PC-9 (cell line): ENCODE measurements at places on chromosomes 16 and 17. TPM values are rescaled to one million over a fixed set of nuclear protein-coding genes. Genes with fewer than 3 reads are reported as not detected.

TMEM88 gene
- total RNA-seq, result 3.1 and 3.4 TPM in 2 replicates

KRTAP9-4 gene
- not detected in 2 replicates for total RNA-seq

GRCh38 chr17:40089077-40089895 lies 11.1 kb downstream of the NR1D1 start:
- H3K4me3 ChIP-seq, result no peak overlapping the region
- H3K4me1 ChIP-seq, result no peaks in the 10 kb centered on the region
- DNase-seq, result no peak
- no peaks in the 10 kb centered on the region for H3K36me3 ChIP-seq
- no peak overlapping the region for H3K27ac ChIP-seq

- no peaks in the 10 kb centered on the region for H3K4me1 ChIP-seq
- no peaks in the 10 kb centered on the region for H3K36me3 ChIP-seq
- H3K4me3 ChIP-seq, result no peak overlapping the region
- DNase-seq, result no peak
Measured at GRCh38 chr17:259341-259976, 78.0 kb upstream of the DOC2B start.

DNA sequence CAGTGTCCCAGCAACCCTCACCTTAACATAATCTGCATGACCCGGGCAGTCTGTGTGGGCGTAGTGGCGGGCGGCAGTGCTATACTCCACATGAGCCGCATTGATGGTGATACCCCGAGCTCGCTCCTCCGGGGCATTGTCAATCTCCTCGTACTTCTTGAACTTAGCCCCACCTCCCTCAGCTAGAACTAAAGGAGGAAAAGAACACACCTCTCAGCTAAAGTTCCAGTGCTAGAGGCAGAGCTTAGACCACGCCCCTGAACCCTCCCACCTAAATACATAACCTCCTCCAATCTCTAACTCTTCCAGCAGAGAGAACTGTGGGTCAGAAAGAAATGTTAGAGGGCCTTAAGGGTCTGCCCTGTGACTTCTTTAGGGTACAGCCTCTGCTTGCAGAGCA lies 855 bp downstream of the TUFM start:
- no peaks in the 10 kb centered on the region for H3K27me3 ChIP-seq
- H3K27ac ChIP-seq, result peak overlapping the region; percentile 35; the same call in 1 of the 2 replicates
- peaks cover 20% of the 10 kb centered on the region; the same call in 1 of the 2 replicates for H3K36me3 ChIP-seq
- peak overlapping the region; percentile 89 for H3K4me3 ChIP-seq
- peaks cover 8% of the 10 kb centered on the region for H3K4me1 ChIP-seq
